Activated CD4-positive, alpha-beta memory T cell treated with anti-CD3 and anti-CD28 coated beads for 36 hours (primary cell): ENCODE measurements at places on chromosomes 4 and X. TPM values are rescaled to one million over a fixed set of nuclear protein-coding genes. Genes with fewer than 3 reads are reported as not detected.

DNA sequence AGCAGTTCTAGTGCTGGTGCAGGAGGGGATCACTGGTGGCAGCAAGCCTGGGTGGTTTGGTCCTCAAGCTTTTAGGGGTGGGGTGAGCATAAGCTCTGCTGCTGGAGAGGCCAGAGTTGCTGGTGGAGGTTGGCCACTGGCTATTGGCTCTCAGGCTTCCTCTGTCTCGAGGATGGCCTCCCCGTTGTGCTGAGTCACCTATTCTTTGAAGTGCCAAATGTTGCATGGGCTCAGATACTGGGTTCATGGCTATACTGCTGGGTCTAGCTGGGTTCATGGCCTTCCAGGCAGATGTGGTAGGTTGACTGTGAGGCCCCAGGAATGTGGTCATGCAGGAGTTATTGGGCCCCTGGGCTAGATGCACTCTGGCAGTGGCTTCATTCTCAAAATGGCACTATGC is 466.3 kb downstream of the NAF1 start:
- no peak for DNase-seq

DNA sequence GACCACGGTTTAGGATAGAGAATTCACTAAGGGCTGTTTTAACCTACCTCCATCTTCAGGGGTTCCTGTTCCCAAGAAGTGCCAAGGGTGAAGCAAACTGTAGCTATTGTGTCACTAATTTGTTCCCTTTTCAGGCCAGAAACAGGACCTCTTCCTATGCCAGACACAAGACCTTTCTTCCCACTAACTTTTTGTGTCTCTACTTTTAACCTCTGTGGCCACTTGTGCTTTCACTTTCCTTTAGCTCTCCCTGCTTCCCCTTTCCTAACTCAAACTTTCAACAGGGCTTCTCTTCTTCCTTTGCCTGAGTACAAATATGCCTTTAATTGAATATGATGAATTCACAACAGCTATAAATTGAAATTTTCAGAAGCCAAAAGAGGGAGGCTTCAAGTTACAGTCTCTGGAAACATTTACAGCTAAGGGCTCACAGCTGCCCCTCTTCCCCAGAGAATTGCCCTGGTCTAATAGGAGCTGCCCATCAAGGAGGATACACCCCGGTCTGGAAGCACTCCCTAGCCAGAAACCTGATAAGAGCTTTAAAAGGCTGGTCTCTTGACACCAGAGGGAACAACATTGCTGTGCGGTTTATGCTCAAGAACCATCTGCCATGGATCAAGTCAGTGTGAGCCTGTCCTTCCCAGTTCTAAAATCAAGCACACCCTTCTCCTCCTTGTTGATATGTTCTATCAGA is 61.7 kb upstream of the PLS3 start:
- no peak for DNase-seq

The CFAP47 gene
- not detected for total RNA-seq

DNA sequence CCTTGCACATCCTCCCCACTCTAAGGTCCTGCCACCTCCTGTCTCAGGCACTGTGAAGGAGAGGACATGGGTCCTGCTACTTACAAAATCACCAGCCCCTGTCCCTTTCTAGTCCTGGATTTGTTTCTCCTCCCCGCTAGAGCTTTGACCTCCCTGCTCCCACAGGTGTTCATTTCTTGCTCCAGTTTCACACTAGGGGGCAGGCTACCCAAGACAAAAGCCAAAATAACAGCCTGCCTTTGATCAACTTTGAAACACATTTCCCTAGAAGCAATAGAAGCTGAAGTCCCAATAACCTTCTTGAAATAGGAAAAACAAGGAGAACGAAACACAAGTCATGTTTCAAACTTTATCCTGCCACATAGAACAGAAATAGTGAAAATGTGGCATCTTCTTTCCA is 164.4 kb downstream of the QDPR start:
- peak; percentile 42 for DNase-seq

DNA sequence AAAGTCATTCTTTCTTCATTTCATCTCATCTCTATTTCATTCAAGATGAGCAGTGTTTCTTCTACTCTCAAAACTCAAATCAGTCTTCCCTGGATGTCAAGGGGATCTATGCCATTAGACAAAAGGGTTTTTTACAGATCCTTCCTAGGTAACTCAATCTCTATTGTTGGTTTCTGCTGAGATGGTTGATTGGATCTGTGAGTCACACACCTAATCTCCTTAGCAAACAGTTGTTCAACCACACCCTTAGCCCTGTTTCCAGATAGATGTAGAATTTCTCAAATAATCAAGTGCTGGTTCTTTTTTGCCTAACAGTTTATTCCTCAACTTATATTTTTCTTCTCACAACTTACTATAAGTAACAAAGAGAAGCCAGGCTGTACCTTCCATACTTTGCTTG is 200.5 kb downstream of the KDR start:
- no peak for DNase-seq

The CT45A3 gene
- not detected for total RNA-seq

DNA sequence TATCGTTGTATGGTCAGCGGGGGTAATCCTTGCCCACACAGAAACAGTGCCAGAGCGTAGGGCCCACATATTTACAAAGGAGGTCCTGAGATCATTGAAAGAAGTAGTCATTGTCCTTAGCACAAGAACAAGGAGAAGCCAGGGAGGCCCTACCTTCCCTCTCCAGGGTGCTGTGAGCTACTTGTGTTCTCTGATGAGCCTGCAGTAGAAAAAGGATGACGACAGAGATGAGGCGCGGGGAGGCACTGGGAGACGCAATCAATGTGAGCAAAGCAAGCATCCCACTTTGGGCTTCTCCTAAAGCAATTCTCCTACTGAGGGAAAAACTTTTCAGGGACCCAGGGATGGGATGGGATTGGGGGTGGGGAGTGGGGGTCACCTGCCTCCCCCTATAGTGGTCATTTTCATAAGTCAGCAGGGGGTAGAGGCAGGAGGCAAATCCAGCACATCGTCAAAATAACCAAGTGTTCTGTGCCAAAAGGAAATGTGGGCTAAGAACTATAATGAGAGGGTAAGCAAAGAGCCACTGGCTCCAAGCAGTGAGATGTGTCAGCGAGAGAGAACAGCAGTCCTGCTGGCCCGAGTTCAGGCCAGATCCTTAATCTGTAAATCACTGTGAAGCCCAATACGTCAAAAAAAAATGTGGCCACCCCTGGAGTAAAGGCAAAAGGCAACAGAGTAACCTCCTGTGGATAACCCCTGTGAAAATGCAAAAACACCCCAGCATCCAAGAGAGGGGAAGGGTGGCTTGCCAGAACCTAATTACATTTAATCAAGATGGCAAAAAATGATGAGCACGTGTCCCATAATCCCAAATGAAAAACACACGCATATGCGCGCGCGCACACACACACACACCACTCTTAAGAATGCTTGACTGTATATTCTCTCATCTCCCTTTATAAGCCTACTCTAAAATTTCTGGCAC is 136.6 kb upstream of the HHIP start:
- no peak for DNase-seq

The GPR34 gene
- 0.24 TPM for total RNA-seq

DNA sequence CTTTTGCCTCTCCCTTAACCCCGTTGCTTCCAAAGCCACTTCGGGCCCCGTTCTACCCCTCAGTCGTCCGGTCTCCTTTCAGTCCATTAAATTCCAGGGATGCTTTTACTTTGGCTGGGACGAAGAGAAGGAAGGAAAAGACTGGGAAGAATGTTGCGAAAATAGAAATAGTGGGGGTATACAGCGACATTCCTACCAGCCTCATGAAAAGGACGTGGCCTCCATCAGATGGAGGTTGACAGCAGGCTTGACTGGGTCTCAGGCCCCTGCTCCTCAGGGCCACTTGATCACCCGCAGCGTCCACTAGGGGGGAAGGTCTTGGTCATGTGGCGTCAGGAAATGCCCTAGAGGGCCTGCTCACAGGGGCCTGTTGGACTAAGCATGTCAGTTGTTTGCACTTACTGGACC is 657 bp upstream of the ANKRD50 start:
- peak; percentile 16 for DNase-seq

The MAPK10 gene
- total RNA-seq, result not detected

GRCh38 chr4:87872028-87872427 is 39.3 kb downstream of the MEPE start:
- DNase-seq, result no peak

DNA sequence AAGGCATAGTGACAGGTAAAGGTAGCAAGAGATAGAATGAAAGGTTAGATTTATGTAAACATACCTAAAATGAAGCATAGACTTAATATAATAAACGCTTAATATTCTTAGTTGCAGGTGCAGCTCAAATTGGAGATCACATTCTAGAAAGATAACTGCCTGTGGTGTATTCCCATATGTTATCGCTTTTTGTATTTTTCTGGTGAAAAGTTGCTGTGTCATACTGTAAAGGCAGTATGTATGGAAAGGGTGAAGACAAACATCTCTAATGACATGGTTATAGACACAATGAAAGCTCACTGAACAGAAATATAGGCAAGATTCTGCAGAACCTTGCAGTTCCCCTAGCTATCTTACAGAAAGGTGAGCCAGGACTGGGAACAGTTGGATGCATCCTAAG is 240.3 kb downstream of the DCLK2 start:
- DNase-seq, result no peak
